ENCODE measurements at places on chromosomes 12 and 14.

DNA sequence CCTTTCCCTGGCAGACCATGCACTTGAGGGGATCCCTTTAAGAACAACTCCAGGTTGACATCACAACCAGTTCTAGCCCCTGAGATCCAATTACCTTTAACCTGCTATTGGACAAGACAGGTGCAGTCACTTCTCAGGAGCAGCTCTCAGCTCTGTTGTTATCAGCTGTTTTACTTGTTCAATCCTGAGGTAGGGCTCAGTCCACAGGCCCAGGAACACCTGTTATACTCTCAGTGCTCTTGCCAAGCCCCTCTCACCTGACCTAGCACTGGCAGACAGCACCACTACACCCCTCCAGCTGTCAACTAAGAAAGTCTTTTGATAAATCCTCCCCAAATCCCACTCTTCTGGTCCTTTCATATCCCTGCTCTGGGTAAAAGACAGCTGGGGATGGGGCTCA lies 163.9 kb upstream of the TMTC2 start:
- DNase-seq: no peak

- DNase-seq: no peak
Measured at GRCh38 chr14:43166163-43166562, 1340.9 kb downstream of the FSCB start.

DNA sequence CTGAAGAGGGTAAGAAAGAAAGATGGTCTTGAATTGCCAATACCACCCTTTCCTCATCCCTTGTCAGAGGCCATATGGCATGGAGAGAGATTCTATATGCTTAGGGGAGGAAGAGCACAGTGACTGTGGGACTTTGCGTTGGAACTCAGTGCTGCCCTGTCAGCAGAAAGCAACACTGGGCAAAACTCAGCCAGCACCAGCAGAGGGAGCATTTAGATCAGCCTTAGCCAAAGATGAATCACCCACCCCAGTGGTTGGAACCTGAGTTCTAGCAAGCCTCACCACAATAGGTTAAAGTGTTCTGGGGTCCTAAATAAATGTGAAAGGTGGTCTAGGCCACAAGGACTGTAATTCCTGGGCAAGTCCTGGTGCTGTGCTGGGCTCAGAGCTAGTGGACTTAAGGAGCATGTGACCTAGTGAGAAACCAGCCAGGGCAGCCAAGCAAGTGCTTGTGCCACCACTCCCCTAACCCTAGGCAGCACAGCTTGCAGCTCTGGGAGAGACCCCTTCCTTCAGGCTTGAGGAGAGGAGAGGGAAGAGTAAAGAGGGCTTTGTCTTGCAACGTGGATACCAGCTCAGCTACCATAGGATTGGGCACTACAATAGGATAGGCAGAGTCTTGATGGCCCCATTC lies 11.4 kb upstream of the BCAT1 start:
- DNase-seq: peak; percentile 19

DNA sequence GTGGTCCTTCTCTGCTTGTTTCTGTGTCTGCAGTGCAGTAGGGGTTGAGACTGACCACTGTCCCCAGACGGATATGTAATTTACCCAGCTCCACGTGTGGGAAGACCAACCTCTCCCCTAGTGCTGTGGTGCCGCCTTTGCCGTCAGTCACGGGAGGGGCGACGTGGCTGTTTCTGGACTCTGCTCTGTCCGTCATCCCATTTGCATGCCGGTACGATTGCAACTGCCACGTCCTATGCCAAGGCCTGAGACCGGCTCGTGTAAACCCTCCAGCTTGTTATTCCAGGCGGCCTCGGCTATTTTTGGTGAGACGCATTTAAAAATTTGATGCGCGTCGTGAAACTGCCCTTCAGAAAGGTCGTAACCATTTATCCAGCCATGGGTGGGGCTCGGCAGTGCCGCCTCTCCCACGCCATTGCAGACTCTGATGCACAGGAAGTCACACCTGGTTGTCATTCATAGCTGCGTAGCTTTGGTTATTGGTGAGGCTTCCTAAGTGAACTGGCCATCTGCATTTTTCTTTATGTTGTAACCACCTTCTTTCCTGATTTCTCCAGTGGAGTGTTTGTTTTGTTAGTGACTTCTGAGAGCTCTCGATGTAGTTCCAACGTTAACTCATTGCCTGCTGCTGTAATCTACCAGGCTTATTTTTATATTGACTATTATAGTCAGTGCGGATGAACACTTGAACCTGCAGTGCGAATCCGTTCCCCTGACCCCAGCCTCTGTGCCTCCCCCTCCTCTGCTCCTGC lies 75.1 kb downstream of the ADGRD1 start:
- DNase-seq: no peak

GRCh38 chr12:3611860-3612703 lies 121.1 kb downstream of the PRMT8 start:
- no peak for DNase-seq

- no peak for DNase-seq
Measured at GRCh38 chr14:52119030-52119429, 50.2 kb upstream of the NID2 start.

DNA sequence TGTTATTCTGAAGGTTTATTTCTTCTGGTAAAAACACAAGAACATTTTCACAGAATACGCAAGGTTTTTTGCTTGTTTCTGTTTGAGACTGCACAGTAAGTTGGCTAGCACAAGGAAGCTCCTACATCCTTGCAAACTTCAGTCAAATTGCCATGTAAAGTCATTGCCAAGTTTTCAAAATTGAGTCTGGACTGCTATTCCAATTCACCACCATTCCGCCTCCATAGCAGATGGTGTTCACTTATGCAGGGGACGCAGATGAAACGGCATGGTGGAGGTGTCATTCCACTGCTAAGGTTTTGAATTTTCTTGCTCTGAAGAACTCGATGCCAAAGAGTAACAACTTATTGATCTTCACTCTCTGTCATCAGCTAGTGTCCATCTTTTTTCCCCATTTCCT lies 303.9 kb upstream of the SYT1 start:
- no peak for DNase-seq

GRCh38 chr14:76918256-76918781 lies 92.1 kb downstream of the LRRC74A start:
- DNase-seq: no peak

DNA sequence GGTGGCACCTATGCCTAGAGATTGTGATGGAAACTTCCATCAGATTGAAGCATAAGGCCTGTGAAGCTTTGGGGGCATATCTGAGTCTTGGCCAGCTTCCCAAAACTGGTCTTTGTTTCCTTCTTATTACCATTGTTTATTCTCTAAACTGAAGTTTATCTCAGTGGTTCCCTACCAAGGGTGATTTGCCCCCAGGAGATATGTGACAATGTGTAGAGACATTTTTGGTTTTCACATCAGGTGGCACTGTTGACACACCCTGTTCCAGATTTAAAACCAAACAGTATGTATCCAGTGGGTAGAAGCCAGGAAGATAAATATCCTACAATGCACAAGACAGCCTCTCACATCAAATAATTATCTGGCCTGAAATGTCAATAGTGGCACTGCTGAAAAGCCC lies 22.1 kb downstream of the RASSF9 start:
- no peak for DNase-seq

GRCh38 chr14:99821519-99822508 lies 28.6 kb downstream of the EML1 start:
- peak; percentile 10 for DNase-seq

- no peak for DNase-seq
Measured at GRCh38 chr12:42126963-42127362, 17.7 kb downstream of the GXYLT1 start.

DNA sequence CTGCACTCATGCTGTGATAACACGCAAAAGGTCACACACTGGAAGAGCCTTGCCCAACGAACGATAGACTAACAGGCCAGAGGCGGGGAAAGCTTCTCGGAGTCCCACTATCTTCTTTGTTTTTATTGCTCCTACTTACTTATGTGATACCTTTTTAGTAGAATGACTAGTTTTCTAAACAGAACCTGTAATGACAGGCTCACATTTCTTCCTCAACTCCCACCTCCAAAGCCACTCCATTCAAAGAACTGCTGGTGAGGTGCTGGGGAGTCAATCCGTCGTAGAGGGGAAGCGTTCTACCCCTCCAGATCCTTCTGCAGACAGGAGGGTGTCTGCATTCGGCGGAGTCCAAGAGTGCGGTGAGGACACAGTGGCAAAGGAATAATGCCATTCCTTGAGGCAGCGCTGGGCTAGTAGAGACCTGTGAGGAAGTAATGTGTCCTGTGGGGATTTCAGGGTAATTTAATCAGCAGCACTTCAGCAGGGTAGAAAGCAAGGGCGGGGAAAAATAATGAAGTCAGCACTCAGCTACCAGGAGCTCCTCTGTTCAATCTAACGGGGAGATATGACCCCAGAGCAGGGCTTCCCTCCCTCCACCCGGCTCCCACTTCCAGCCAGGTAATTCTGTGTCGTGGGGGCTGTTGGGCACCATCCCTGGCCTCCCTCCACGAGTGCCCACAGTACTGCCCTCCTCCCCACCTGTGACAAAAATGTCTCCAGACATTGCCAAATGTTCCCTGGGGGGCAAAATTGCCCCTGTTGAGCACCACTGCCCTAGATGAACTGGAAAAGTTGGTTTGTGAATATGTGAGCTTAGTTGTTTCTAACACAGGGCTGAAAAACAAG lies 25.2 kb downstream of the SPRING1 start:
- DNase-seq: no peak

GRCh38 chr12:42728770-42729534 lies 139.4 kb upstream of the PRICKLE1 start:
- no peak for DNase-seq

GRCh38 chr12:7460375-7461259 lies 16.7 kb upstream of the CD163L1 start:
- DNase-seq: peak; percentile 31

GRCh38 chr12:58138424-58138823 lies 197.1 kb downstream of the ATP23 start:
- no peak for DNase-seq

GRCh38 chr14:102541771-102542170 lies 32.2 kb upstream of the ANKRD9 start:
- DNase-seq: no peak

DNA sequence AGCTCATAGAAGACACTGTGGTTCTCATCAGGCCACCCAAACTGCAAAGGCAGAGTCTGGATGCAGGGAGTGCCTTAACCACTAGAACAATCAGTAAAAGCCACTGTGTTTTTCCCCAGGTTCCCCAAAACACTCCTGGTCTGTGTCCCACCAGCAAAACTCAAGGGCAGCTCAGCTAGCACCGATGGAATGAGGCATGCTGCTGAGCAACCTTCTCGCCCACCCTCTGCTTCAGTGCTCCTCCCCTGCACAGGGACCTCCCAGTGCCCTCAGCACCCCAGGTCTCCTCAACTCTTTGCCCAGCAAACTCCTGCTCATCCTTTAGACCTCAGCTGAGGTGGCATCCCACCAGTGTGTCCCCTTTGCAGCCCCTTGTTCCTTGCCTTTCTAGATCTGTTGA lies 4.0 kb downstream of the KRT77 start:
- DNase-seq: no peak

DNA sequence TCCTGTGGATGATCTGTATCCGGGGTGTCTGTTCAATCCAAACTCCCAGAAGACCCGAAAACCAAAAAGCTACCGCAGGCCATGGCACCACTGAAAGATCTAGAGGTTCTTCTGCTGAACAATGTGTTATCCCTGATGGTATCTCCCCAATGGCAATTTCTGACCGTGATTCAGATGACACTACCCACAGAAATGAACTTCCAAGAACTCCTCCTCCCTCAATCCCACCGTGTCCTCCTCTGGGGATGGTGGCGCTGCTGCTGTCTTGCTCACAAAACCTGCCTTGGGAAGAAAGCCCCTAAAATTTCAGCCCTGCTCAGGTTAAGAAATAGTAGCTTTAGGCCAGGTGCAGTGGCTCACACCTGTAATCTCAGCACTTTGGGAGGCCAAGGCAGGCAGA lies 7.8 kb downstream of the CRACR2A start:
- DNase-seq: no peak

- no peak for DNase-seq
Measured at GRCh38 chr12:49965836-49966235, 4.2 kb downstream of the AQP5 start.

DNA sequence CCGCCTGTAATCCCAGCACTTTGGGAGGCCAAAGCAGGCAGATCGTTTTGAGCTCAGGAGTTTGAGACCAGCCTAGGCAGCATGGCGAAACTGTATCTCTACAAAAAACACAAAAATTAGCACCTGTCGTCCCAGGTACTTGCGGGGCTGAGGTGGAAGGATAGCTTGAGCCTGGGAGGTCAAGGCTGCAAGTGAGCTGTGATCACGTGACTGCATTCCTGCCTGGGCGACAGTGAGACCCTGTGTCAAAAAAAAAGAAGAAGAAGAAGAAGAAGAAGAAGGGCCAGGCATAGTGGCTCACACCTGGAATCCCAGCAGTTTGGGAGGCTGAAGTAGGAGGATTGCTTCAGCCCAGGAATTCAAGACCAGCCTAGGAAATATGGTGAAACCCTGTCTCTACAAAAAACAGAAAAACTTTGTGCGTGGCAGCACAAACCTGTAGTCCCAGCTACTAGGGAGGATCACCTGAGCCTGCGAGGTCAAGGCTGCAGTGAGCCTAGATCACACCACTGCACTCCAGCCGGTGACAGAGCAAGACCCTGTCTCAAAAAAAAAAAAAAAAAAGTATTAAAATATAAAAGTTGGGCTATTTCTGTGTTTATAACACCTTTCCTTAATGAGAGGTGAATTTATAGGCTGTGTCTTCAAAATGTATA lies 15.5 kb downstream of the RXYLT1 start:
- no peak for DNase-seq

GRCh38 chr14:74841230-74842207 lies 34.4 kb downstream of the PROX2 start:
- DNase-seq: peak; percentile 52

GRCh38 chr14:67127174-67127573 lies 62.1 kb upstream of the GARIN2 start:
- no peak for DNase-seq

- no peak for DNase-seq
Measured at GRCh38 chr12:4960547-4960946, 50.8 kb downstream of the KCNA1 start.

- no peak for DNase-seq
Measured at GRCh38 chr14:87503711-87504110, 489.3 kb downstream of the GALC start.

- no peak for DNase-seq
Measured at GRCh38 chr12:116074686-116075085, 202.8 kb downstream of the MED13L start.

All from CD4-positive, alpha-beta T cell treated with Interleukin-12 subunit alpha and Interleukin-12 subunit beta, for 1 hour (primary cell).